T-helper 1 cell (primary cell): ENCODE measurements at places on chromosomes 5 and 9.

DNA sequence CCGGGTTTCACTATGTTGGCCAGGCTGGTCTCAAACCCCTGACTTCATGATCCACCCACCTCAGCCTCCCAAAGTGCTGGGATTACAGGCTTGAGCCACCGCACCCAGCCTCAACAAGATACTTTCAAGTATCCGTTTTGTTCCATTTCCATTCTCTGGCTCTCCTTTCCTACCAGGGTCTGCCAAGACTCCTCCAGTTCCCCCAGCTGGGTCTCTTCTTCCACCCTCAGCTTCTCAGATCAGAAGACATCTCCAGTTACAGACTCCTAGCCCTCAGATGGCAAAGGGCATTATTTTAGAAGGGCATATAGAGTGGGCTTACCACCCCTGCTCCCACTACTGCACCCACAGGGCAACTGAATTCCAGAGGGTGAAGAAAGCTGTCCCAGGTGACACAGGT, 1.5 kb upstream of the PDGFRB start:
- DNase-seq: no peak

DNA sequence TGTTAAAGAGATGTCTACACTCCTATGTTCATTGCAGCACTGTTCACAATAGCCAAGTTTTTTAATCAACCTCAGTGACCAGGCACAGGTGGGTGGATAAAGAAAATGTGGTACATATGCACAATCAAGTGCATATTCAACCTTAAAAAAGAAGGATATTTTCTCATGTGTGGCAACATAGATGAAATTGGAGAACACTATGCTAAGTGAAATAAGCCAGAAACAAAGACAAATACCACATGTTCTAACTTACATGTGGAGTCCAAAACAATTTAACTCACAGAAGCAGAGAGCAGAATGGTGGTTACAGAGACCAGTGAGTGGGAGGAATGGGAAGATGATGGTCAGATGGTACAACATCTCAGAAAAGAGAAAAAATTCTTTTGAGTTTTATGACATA, 31.8 kb downstream of the ANXA1 start:
- DNase-seq: no peak

DNA sequence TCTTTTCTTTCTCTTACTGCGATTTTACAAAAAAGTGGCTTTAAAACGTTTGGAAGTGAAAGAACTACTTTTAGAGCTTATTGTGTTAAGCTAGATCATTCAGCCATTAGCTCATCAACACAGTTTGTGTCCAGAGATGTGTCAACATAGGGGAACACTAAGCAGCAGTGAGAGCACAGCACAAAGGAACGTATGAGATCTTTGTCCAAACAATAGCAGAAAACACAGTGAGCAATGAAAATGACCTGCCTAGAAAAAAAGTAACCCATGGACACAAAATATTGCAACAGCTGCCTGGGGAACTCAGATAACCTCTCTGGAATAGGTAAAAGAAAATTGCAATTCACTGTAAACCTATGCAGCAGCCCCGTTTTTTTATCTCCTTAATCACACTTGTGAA, 372.5 kb downstream of the ARHGEF28 start:
- DNase-seq: no peak

DNA sequence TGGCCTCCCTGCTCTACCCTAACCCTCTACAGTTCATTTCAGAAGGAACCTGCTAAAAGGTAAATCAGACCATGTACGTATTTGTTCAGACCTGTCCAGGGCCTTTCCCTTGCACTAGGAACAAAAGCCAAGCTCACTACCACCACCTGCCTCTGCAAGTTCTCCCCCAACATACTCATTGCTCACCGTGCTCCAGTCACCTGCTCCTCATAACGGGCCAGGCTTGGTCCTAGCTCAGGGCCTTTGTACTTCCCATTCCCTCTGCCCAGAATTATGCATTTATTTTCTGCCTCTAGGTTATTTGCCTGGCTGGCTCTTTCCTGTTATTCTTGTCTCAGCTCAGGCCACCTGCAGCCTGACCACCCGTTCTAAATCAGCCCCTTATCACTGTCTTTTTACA, 4.8 kb upstream of the FGF1 start:
- no peak for DNase-seq

DNA sequence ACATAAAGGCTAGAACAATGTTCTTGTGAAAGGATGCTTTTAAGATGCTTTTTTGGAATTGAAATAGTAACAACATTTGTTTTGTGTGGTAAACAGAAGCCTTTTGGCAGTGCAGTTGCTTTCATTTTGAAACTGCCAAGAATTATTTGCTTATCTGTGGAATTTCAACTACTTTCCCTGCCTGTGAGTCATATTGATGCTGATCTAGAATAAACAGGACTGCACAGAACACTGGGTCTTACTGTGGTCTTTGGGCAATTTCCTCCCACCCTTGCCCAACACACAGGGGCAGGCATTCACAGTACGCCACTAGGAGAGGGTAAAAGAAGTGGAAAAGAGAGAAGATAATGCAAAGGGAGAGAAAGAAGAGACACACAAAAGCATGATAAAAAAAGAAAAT, 483.7 kb downstream of the ELAVL2 start:
- no peak for DNase-seq

GRCh38 chr9:132141948-132142594, 19.8 kb upstream of the NTNG2 start:
- DNase-seq: no peak

GRCh38 chr9:89843591-89843990, 238.8 kb downstream of the GADD45G start:
- DNase-seq: no peak

DNA sequence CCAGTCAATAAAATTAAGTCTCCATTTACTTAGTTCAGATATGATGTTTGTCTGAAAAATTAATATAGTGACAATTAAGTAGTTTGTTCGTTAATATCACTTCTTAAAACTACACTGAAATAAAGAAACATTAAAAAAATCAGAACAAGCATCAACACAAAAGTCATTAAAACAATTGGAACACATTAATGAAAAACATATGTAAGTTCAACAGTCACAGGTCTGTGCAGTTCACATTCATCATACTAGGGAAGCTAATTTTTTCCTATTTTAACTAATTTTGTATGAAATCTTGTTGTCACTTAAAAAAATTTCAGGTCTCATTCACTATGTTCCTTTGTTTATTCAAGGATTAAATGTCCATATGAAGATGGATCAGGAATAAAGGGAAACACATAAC, 22.5 kb downstream of the POC5 start:
- DNase-seq: no peak

DNA sequence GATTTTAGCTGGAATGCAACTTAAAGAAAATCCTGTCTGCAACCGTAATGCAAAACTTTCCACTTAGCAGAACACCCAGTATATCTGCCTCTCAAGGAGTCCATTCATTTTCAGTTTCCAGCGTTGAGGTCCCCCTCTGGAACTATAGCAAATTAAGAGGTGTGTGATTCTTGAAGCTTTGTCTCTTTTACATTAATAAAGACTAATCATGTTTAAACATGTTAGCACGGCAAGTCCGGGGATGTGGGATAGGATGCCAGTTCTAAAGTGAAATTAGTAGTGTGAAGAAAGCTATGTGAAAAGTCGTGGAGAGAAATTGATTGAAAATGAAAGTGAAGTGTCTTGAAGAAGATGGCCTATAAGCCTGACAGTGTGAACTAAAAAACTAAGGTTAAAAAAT, 429.1 kb downstream of the NR2F1-AS1 start:
- no peak for DNase-seq
